ENCODE measurements at places on chromosomes 6 and 20.
A peak's percentile ranks its signal among the peaks of the same experiment; 100 is the strongest.

DNA sequence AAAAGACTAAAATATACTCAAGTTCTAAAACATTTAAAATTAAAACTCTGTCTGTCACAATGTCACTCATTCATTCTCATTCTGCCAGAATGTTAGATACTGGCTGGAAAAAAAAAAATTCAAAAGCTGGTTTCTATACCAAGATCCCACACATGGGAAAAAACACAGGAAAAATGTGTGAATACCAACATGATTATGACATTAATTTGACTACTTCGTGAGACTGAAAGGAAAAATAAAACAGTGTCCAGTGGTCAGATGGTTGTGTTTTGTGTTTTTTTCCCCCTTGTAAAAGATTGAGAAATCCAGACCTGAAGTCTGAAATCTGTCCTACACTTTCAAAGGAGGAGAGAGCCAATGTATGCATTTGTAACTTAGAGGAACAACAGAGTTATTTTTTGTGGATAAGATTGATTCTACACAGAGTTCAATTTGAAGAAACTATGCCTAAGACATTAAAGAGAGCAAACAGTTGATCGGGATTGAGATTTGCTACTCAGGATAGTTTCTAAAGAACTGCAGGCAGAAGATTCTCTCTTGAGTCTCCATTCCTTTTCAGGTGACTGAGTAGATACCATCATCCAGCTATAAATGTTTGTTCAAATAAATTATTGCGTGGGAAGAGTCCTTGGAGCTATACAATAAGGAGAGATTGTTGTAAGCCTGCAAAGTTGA lies 39.2 kb upstream of the TXLNB start:
- no peak for DNase-seq

DNA sequence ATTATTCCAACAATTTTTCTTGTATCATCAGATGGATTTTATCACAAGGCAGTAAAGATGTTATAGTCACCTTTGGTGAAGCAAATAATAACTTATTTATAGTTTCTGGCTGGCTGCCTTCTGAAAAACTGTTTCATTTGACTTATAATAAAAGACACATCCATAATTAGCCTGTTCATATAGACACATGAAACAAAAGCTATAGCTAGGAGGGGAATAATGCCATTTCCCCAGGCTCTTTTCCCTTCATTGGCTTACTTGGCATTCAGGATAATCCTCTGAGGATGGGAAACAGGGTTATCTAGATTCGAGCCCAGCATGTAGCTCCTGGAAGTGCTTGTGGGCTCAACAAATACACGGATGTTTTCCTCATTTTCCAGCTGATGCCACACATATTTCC lies 17.5 kb downstream of the MMP24 start:
- no peak for DNase-seq

- no peak for DNase-seq
Measured at GRCh38 chr6:16346831-16347230, 108.4 kb downstream of the GMPR start.

DNA sequence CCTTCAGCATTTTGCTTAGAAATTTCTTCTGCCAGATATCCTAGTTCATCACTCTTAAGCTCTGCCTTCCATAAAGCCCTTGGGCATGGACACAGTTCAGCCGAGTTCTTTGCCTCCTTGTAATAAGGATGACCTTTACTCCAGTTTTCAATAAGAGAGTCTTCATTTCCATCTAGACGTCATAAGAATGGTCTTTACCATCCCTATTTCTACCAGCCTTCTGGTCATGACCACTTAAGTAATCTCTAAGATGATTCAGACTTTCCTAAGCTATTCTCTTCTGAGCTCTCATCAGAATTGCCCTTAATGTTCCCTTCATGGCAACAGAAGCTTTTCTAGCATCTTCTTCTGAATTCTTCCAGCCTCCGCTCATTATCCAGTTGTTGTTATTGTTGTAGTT lies 126.1 kb downstream of the TFAP2C start:
- no peak for DNase-seq

DNA sequence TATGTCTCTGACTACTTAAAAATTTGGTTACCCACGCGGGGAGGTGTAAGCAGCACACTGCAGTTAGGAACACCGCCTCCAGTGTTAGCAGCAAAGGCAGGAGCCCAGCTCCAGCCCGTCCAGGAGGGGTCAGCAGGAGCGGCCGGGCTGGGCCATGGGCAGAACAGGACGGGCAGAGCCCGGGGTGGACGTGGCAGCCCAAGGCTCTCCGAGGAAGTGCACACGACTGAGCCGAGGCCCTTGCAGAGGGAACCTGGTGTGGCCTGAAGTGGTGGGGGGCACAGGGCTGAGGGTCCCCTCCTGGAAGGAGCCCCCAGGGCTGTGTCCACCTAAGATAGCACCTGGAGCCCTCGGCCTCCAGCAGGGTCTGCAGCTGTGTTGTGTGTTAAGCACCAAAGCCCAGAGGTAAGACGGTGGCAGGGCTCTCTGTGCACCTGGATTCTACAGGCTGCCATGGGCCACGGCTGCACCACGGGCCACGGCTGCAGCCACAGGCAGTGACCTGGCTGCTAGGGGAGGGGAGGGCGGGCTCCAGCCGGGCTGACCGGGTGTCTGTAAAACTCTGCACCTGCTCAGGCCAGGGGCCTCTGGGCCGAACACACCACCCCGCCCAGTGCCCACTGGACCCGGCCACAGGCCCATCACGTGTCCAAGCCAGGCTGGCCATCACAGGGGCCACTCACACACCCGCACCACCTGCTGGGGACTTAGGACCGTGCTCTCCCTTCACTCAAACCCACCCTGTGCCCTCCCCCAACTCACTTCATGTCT lies 6.6 kb downstream of the SLC2A4RG start:
- DNase-seq, result no peak

DNA sequence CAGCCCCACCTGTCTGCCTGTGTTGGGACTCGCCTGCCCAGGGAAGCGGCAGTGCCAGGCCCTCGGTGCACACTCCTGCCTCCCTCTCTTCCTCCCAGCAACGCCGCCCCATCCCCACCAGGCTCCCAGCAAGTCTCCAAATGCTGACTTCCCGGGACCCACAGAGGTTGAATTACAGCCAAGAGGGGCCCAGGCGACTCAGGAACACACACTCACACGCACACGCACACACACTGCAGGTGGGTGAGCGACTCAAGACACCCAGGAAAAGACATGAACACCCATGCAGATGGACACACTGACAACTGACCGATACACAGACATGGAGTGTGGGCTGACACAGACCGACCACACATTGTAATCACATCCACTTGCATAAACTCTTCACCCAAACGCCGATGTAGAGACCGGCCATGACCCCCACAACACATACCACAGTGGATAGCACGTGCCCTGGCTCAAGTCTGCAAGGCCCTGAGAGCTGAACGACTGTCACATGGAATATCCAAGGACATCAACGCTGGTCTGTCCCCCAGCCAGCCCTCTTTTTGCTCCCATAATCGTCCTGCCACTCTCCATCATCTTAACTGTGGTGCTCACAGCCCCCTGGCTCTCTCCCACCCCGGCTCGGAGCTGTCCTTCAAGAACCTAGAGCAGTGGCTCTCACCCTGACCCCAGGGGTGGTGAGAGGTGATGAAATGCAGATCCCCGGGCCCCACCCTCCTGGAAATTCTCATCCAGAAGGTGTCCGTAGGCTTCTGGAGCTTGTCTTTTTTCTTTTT lies 470 bp upstream of the FAM83C start:
- no peak for DNase-seq

DNA sequence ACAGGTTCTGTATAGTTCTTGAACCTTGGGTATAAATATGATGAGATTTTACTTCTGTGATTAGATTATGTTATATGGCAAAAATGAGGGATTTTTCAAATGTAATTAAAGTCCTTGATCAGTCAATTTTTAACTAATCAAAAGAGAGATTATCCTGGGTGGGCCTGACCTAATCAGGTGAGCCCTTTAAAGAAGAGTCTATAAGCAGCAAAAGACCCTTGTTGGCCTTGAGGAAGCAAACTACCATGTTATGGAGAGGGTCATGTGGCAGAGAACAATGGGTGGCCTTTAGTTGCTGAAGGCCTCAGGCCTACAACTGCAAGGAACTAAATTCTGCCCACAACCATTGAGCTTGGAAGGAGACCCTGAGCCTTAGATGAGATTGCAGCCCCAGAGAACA lies 102.5 kb upstream of the RIPOR2 start:
- DNase-seq, result no peak

DNA sequence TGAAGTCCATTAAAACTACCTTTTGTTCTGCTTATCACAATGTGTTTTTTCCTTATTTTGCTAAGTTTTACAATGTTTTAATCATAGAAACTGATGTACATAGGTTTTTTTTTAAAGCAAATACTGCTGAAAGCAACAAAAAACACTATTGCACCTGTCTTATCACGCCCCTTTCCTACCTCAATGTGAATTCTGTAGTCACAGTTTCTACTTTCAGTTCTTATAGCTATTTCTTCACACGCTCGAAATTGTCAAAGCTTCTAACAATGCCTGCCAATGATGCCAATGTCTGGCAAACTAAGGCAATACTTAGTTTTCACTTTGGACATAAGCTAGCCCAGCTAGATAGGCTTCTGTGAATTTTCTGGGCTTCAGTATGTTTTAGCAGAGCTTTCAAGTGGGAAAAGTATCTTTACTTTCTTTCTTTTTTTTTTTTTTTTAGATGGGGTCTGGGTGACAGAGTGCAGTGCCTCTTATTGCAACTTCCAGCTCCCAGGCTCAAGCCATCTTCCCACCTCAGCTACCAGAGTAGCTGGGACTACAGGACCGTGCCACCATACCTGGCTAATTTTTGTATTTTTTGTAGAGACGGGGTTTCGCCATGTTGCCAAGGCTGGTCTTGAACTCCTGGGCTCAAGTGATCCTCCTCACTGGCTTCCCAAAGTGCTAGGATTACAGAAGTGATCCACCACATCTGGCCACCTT lies 85.5 kb upstream of the HTR1B start:
- no peak for DNase-seq

DNA sequence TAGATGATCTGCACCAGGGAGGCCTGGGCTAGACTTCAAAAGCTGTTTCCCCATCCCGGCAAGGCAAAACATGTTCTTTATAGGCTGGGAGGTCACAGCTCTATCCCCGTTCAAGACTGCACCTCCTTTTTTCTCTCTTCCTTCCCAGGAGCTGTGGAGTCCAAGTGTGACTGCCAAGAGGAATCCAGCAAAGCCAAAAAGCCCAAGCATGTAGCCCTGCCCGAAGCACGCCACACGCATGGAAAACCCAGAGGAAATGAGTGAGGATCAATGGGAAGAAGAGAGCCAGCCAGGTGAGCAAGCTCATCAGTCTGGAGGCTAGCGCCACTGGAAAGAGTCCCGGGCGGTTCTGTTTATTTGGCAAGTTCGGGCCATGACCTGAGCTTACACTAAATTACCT lies 240.4 kb downstream of the PRL start:
- no peak for DNase-seq

GRCh38 chr6:12927746-12928145 lies 211.2 kb downstream of the PHACTR1 start:
- no peak for DNase-seq

DNA sequence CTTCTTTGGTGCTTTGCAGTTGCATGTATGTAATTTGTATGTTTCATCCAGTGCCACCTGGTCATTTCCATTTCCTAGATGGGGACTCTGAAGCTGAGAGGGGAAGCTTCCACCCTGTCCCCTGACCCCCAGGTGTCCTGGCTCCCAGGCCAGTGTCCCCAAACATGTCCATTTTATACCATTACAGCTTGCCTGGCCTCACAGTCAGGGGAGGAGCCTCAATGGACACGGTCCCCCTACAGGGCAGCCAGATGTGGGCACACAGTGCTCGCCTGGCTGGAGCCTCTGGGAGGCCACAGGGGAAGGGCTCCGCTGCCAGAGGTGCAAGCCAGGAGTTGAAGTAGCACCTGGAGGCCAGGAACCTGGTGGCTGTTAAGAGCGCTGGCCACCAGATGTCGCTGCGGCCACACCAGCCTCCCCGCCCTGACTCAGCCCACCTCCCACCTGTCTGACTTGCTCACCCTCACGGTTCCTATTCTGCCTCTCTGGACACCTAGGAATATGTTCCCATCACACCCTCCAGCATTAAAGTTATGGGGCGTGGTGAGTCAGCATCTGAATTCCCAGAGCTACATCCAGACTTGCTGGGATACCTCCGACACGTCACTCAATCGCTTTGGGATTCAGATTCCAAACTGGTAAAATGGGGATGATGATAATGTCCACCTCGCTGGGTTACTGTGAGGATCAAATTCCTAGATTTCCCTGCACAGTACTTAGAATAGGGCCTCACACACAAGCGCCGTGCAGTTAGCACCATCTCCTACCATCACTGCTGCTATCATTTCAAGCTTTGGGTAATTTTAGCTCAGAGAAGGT lies 107.4 kb downstream of the SULF2 start:
- DNase-seq, result no peak

DNA sequence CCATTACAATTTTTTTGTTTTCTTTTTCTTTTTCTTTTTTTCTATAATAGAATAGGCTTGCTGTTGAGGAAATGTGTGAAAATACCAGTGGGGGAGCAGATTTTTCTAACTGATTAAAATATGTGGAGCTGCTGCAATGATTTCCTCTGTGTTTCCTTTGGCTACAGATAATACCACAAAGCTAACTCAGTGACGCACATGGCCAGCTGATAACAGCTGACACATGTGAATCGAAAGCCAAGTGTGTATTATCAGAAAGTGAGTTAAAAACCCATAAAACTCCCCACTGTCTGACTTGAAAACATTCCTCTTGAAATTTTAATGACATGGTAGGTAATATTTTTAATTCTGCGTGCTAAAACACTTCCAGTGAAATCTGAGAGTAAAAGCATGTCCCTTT lies 70.8 kb upstream of the AHI1 start:
- peak; percentile 32 for DNase-seq

GRCh38 chr6:43101497-43101896 lies 25.4 kb downstream of the PTK7 start:
- DNase-seq, result no peak

GRCh38 chr20:56690531-56691175 lies 61.5 kb downstream of the TFAP2C start:
- no peak for DNase-seq

- no peak for DNase-seq
Measured at GRCh38 chr6:6221787-6222535, 98.5 kb downstream of the F13A1 start.

GRCh38 chr20:51488331-51488730 lies 54.2 kb downstream of the NFATC2 start:
- DNase-seq, result no peak

DNA sequence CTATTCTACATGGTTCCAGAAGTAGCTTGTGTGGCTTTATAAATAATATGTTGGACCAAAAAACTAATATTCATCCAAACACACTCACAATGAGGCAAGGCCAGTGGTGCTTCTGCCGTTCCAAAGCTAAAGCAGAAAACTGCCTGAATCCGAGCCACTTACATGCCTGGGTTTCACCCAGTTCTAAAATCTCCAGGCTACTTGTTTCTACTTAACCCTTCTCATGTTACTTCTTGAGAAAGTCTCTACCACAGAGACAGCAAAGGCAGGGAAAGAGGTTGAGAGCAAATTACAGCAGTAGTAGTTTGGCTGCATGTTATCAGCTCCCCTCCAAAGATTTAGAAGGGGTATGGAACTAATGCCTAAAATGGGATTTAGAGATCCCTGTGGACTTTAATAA lies 62.0 kb downstream of the FAXC start:
- DNase-seq, result no peak

- DNase-seq, result no peak
Measured at GRCh38 chr6:119116712-119117281, 38.3 kb upstream of the FAM184A start.

Data from BJ (cell line).